Tibial nerve (tissue), 4 donors: ENCODE measurements at places on chromosomes 6 and 20. TPM values are rescaled to one million over a fixed set of nuclear protein-coding genes. Genes with fewer than 3 reads are reported as not detected.

Gene SYCP2
- 4.2 TPM for total RNA-seq

Gene TBX18
- 31.8 TPM for total RNA-seq

Gene ZNF335
- 32.8 TPM for total RNA-seq

Gene SALL4
- 1.2 TPM for total RNA-seq

Gene TFAP2C
- 0.20 TPM for total RNA-seq

Gene OR2H1
- total RNA-seq = not detected

Gene NMBR
- 1.1 TPM for total RNA-seq

Gene PTPRT
- not detected for total RNA-seq
